ENCODE measurements at places on chromosomes 12 and 14. TPM values are rescaled to one million over a fixed set of nuclear protein-coding genes. Genes with fewer than 3 reads are reported as not detected.
A peak's percentile ranks its signal among the peaks of the same experiment; 100 is the strongest.

DNA sequence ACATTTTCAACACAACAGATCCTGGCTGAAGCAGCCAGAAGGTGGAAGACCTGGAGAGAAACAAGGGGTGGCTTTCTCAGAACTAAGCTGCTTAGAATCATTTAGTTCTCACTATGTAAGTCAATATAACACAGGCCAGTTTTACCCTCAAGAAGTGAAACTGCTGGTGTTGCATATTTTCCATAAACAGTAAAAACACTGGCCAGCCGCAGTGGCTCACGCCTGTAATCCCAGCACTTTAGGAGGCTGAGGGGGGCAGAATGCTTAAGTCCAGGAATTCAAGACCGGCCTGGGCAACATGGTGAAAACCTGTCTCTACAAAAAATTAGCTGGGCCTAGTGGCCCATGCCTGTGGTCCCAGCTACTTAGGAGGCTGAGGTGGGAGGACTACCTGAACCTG, 11.6 kb downstream of the STX2 start:
- DNase-seq: no peak

TMEM117 gene
- 11.5 TPM for polyA plus RNA-seq

LYZ gene
- 35.6 TPM for polyA plus RNA-seq

GRCh38 chr12:30930238-30930637, 3.7 kb downstream of the TSPAN11 start:
- DNase-seq: no peak

DNA sequence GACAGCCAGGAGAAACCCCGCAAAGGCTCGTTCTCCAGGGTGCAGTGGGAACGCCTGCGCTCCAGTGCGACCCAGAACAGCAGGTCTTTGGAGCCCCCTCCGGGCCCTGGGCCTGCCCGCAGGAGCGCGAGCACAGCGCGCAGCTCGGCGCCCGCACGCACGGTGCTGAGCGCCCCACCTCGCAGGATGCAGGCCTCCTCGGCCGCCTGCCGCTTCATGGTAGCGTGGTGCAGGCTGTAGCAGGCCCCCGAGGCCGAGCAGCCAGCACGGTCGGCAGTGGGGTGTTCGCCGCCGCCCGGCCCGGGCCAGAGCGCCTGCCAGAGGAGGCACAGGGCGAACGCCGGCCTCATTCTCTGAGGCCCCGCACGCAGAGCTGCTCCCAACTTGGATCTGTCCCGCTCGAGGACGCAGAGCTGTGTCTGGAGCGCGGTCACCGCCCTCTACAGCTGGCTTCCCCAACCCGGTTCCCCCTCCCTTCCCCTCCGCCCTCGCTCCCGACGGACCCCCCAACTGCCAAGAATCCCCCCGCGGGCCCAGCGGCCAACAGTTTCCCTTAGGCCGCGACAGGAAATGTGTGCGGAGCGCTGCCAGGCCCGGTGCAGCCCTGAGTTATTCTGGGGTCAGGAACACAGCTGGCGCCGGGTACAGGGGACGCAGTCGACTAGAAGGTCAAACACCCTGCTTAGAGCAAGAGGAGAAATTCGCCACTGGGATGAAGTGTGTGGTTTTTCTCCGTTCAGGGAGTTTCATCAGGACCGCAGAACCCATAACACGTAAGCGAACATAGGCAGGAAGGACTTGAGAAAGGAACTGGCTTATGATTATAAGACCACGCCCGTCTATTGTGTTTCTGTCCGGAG, at the start of gene CLEC14A:
CLEC14A (minus strand) TSS at position 421 of the 860 bp plus-strand sequence; CDS start at position 350, 71 bp downstream.
- DNase-seq: peak; percentile 46

ACACB gene
- polyA plus RNA-seq: 33.9 TPM

DNA sequence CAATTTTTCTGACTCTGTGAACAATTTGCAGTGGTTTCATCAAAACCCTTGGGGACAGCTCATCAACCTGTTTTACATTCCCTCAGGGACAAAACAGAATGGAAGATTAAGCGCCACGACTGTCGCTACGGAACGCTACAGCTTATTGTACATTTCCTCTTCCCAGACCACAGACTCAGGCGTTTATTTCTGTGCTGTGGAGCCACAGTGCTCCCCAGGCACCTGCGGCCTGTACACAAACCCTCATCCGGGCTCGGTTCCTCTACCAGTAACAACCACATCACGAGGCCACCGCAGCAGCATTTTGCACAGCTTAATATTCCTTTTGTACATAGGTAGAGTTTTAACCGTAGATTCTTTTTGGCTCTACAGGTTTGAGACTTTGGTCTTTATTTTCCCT, 397.4 kb upstream of the OR4E1 start:
- DNase-seq: no peak

CAPZA3 gene
- 0.27 TPM for polyA plus RNA-seq

GRCh38 chr14:103624860-103625259, 4.2 kb upstream of the KLC1 start:
- DNase-seq: no peak

- DNase-seq: no peak
Observed at GRCh38 chr12:65449400-65449799, 170.9 kb downstream of the MSRB3 start.

GRCh38 chr12:94265966-94266745, 117.8 kb downstream of the PLXNC1 start:
- no peak for DNase-seq

DNA sequence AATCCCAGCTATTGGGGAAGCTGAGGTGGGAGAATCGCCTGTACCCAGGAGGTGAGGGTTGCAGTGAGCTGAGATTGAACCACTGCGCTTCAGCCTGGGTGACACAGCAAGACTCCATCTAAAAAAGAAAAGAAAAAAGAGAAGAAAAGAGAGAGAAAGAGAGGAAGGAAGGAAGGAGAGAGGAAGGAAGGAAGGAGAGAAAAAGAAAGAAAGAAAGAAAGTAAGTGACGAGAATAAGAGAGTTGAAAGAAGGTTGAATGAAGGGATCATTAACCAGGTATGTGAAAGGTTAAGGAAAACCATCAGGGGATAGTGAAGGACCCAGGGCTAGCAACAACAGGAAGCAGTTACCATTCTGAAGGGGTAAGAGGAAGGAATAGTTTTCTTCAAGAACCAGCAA, 4.2 kb upstream of the DTD2 start:
- DNase-seq: no peak

DNA sequence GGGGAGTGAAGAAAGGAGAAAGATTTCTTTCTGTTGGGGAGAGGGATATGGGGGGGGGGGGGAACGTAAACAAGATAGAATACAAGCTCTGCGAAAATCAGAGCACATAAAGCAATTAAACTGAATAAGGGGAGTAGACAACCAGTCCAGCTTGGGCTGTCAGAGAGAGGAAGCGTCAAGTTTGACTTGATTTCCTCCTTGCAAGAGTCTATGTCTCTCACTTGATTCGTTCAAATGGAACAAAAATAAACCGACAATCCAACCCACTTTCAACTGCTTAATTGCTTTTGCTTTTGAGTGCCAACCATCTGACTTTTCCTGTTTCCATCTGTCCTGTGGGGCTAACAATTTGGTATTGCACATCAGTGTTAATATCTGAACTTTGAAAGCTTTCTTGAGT, 942 bp downstream of the SYT1 start:
- no peak for DNase-seq

DNA sequence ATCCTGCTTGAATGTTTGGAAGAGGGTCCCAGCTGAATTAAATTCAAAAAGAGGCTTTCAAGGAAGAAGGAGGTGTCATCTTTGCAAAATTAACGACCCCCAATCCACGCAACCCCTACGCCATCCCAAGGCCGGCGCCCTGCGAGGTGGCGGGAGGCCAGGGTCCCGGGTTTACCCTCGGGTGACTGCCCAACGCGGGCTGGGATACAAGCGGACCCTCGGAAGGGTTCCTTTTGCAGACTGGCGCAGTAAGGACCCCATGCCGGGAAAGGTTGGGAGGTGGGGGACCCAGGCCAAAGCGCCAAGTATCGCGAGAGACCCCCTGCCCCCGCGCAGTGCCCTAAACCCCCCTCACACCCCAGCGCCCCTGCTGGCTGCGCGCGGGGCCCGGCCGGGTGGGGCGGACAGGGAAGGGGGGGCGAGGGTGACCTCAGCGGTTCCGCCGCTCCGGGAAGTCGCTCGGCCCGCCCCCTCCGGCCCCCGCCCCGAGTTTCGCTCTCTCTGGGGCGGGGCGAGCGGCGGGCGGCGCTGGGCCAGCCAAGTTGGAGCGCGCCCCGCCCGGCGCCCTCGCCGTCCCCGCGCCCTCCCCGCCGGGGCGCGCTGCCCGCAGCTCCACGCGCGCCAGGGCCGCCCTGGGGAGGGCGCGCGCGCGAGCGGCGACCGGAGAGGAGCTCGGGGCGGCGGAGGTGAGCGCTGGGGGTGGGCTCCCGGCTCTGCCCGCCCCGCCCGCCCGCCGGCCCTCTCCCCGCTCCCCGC, 708 bp upstream of the ZBTB42 start:
- DNase-seq: no peak

DNA sequence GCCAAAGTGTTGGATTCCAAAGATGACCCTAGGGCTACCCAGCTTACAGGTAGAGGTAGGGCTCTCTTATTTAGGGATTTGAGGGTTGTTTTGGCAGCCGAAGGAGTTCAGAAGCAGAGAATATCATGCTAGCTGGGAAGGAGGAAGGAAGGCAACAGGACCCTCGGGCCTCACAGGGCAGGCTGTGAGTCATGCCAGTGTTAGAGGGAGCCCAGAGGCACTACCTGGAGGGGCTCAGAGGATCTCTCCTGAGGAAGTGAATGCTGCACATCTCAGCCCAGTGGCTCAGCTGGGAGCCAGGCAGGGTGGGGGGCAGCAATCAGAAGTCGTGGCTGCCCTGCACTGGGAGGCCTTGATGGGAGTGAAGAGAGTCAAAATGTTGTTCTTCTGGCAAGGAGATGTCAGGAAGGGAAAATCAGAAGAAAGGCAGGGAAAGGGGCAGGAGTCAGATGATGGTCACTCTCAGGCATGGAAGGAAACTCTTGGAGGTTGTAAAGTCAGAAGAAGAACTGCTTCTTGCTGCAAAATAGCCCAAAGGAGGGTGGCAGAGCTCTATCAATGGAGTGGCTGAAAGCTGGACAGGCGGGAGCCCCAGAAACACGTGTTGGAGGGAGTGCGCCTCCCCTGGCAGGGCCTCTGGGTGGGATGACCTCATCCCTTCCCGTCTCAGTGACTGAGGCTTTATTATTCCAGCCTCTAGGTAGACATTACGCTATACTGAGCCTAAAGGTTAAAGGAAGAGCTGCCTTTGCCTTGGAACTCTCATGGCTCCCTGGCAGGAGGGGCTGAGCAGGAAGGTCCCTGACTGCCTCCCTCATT, 141.3 kb downstream of the SMOC1 start:
- DNase-seq: no peak

GRCh38 chr12:44503329-44503728, 372.8 kb downstream of the NELL2 start:
- no peak for DNase-seq

GRCh38 chr14:76917158-76917596, 91.0 kb downstream of the LRRC74A start:
- DNase-seq: no peak

- DNase-seq: no peak
Observed at GRCh38 chr12:103955811-103956508, 9.7 kb upstream of the TDG start.

DNA sequence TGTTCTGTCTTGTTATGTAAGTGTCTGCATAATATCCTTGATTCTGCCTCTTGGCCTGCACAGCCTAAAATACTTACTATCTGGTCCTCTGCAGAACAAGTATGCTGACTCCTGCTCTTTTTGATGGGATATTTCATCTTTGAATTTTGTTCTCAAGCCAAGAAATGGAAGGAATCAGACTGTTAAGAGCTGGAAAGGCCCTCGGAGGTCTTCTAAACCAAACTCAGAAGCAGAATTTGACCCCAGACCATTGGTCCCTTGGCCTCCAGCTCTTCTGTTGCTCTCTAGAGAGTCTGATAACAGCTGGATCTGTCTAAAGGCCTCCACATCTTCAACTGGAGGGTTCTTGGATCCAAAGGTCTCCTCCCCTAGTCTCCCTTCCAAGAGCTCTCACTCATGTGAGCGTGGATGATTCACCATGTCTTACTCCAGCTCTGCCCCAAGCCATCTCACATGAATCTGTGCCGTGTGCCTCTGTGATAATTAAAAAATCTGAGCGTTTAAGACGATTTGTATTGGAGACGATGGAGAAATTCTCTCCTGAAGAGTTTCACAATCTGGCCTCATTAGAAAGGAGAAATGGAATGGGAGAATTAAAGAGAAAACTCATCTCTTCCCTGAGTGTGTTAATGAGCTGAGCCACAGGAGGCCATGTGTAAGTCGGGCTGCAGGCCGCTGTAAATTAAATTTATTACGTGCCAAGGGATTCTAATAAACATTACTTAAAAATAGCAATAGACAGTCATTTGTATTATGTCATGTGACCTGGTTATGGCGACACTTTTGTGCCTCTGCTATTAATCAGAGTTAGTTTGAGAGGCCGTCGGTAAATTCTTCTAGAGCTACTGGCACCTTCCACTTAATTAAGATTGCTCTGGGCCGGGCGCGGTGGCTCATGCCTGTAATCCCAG, 15.4 kb upstream of the PRIMA1 start:
- no peak for DNase-seq

DNA sequence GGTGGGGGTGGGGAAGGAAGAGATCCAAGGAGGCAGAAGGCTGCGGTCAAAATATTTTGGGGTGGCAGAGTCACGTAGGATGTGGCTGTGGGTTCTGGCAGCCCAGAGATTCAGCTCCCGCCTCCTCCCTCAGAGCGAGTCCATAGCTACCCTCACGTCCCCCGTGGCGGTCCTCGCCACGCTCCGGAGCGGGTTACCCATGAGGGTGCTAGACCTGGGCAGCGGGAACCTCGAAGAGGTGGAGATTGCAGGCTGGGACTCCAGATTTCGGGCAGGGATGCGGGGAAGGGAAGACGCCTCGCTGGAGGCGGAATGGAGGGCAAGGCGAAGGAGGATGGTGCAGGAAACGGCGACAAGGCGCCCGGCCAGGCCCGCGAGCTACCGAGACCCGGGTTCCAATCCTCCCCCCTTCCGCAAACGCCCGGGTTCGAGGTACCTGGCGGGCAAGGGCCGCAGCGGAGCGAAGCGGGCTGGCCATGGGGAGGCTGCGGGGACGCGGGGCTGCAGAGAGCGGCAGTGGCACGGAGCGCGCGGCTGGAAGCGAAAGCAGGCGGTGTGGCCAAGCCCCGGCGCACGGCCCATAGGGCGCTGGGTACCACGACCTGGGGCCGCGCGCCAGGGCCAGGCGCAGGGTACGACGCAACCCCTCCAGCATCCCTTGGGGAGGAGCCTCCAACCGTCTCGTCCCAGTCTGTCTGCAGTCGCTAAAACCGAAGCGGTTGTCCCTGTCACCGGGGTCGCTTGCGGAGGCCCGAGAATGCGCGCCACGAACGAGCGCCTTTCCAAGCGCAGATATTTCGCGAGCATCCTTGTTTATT, 46.2 kb downstream of the BCAT1 start:
- DNase-seq: no peak

CNTN1 gene
- polyA plus RNA-seq: 37.6 TPM

GAS2L3 gene
- polyA plus RNA-seq: 20.2 TPM
